ENCODE measurements at places on chromosomes 6 and 20. TPM values are rescaled to one million over a fixed set of nuclear protein-coding genes. Genes with fewer than 3 reads are reported as not detected.

Gene GDAP1L1
- not detected for total RNA-seq

Gene CCN6
- total RNA-seq, result not detected

Gene TXLNB
- 0.05 TPM for total RNA-seq

Gene GPX5
- not detected for total RNA-seq

Gene HLA-DMB
- not detected for total RNA-seq

Gene SAMD3
- 24.1 TPM for total RNA-seq

Data from smooth muscle cell of the umbilical artery (primary cell).